ENCODE measurements at places on chromosomes 3 and 15. TPM values are rescaled to one million over a fixed set of nuclear protein-coding genes. Genes with fewer than 3 reads are reported as not detected.

GRCh38 chr15:99755692-99756409 is 22.6 kb upstream of the LYSMD4 start:
- peaks cover 6% of the 10 kb centered on the region for H3K4me1 ChIP-seq
- peak; percentile 50 for DNase-seq
- H3K27me3 ChIP-seq, result peaks cover 8% of the 10 kb centered on the region
- no peak overlapping the region for H3K27ac ChIP-seq

- peaks cover 5% of the 10 kb centered on the region for H3K36me3 ChIP-seq
- no peak for DNase-seq
- H3K27me3 ChIP-seq, result no peaks in the 10 kb centered on the region
- H3K4me1 ChIP-seq, result no peaks in the 10 kb centered on the region
These were observed 55.1 kb upstream of the ACAD9 start for GRCh38 chr3:128824132-128824850.

Gene ANKRD63
- total RNA-seq, result not detected

GRCh38 chr3:113092746-113093145 is 102.0 kb downstream of the GTPBP8 start:
- DNase-seq, result no peak
- no peaks in the 10 kb centered on the region for H3K27me3 ChIP-seq
- no peak overlapping the region for H3K4me3 ChIP-seq
- no peak overlapping the region for H3K27ac ChIP-seq
